ENCODE measurements at places on chromosomes 1 and 21.

- peak; percentile 50 for DNase-seq
These were observed 51.6 kb downstream of the PLPP3 start for GRCh38 chr1:56527548-56528302.

DNA sequence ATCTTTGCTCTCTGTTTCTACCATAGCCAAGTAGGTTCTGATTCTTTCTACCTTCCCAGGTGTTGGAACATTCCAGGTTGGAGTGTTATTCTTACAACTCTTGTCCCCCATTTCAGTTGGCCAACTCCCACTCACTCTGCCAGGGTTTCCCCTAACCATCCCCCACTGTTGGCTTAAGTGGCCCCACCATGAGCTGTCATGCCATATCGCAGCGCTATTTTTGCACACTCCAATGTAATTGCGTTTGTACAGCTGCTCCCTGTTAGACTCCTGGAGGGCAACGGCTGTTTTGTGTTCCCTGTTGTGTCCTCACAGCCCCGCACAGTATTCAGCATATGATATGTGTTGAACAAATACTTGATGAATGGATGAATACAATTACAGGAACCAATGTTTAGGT lies 117.7 kb upstream of the ETS2 start:
- DNase-seq = no peak

GRCh38 chr1:22689505-22689904 lies 21.1 kb upstream of the EPHB2 start:
- no peak for DNase-seq

DNA sequence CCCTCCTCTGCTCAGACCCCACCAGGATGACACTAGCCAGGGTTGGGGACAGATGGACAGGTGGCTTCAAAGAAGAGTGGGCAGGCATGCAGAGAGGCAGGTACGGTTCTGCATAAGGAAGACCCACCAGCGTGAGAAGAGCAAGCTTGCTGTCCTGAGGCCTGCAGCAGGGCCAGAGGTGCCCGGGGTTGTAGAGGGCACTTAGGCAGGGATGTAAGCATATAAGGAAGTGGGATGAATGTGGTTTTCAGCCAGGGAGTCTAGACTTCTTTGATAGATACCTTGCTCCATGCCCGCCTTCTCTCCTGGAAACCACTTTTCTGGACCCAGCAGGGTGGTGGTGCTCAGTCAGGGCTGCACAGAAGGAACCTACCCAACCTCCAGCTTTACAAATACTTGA lies 1.4 kb downstream of the TTC39A start:
- DNase-seq = no peak
